ENCODE measurements at places on chromosomes 2 and 18. TPM values are rescaled to one million over a fixed set of nuclear protein-coding genes. Genes with fewer than 3 reads are reported as not detected.
A peak's percentile ranks its signal among the peaks of the same experiment; 100 is the strongest.

DNA sequence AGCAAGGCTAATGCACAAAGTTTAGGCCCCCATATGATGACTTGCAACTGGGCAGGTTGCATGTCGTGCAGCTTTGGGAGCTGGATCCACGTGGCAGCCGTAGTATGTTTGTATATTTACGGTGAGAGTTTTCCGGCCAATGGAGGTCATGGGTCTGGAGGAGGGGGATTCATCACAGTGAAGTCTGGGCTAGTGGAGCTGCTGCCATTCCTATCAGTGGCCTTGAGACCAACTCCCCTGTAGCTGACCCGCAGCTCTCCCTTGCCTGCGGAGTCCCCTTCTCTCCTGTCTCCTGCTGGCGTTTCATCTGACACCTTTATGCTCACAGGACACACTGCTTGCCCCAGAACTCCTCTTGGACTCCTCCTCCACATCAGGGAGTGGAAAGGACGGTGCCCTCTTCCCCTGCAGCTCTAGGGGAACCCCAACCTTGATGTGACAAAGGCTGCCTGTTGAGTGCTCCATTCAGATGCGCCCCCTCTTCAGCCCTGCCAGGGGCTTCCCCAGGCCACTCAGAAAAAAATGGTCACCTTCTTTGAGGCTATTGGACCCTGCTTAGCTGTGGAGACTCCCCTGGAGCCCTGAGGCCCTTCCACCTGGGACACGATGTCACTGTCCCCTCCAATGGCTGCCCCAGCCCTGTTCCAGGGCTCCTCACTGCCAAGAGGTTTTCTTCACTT is 121.7 kb downstream of the PXDN start:
- no peak for DNase-seq

DNA sequence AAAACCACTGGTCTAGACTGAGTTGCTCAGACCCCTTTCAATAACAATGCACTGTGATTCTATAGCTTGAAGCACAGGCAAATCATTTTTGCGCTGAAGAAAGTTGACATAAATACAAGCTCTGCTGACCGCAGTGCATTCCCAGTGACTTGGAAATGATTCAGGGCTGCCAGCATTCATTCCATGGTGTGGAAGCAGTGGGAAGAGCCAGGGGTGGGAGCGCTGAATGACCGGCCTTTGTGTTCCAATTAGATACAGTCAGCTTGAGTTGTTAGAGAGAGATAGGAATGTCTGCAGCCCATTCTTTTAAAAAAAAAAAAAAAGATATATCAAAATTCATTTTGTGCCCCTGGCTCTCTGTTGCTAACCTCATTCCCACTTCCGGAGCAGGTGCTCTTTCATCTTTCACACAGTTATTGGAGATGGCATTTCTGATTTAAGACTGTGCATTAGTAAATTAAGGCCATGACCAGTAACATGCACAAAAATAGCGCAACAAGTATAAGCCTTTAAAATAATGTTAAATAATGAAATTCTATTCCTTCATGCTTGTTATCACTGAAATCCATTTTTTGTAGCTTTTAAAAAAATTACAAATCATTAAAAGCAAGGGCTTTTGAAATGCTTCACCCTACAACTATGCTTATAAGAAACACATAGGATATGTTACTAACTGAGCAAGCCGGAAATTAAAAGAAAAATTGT is 59.4 kb upstream of the CTLA4 start:
- peak; percentile 53 for DNase-seq

Gene TMBIM1
- total RNA-seq = 156 TPM

- no peak for DNase-seq
Measured at GRCh38 chr2:177287814-177288213, 23.3 kb upstream of the NFE2L2 start.

- no peak for DNase-seq
Measured at GRCh38 chr18:23207191-23207955, 72.1 kb downstream of the CABLES1 start.

Gene RAB12
- 82.2 TPM for total RNA-seq

DNA sequence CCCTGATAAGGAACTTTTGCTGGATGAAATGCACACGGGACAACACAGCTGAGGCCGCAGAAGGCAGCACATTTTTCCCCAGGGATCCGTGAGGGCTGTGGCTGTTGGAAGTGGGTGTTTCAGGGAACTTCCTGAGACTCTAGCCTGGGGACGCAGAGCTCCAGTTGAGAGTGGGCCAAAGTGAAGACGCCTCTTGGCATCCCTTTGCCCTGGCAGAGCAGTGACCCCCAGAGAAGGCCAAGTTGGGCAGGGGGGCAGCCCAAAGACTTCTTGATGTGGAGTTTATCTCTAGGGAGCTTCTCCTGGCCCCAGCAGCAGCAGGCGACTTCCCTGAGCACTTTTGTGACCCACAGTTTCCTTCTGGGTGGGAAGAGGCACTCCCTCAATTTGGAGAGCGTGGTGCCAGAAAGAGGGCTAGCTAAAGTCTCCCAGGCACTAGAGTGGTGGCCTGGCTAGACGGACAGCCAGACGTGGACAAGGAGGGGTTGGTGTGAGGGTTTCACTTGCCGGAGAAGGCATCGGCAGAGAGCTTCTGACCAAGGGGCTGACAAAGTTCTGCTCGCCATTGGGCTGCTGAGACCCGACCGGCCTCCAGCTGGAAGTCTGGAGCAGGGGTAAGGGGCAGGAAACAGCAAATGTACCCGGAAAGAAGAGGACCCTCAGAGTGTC is 108.8 kb downstream of the ACKR3 start:
- DNase-seq = no peak

GRCh38 chr2:240208096-240208495 is 67.6 kb upstream of the OTOS start:
- DNase-seq = no peak

Gene LRRTM4
- 0.84 TPM for total RNA-seq

GRCh38 chr2:217327953-217328621 is 468.2 kb upstream of the TNP1 start:
- no peak for DNase-seq

DNA sequence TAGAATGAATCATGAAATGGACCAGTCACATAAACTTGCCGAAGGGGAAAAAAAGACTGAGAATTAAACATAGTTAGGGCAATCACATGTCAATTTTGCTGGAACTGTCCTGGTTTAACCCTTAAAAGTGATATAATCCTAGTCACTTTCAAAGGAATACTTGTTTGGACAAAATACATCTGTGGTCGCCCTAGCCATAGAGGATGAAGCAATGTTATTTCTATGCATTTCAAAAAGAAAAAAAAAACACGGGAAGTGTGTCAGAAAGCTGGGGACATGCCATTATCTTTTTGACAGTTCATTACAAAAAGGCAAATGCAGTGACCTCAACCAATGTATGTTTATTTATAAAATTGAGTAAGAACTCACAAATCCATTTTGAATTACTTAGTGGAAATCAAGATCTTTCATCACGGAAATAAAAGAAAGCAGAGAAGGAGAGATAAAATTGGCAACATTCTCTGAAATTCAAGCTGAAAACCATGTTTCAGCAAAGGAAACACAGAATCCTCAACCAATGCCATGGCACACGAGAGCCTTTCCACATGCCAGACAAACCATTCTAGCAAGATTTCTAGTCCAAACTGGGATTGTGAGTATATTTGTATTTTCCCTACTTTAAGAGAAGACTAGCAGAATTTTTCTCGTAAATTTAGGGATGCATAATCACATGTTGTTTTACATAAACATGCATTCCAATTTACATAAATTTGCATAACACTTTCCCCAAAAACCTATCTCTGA is 854.3 kb upstream of the ACVR2A start:
- no peak for DNase-seq

Gene PAX8
- 1.9 TPM for total RNA-seq
